ENCODE measurements at places on chromosomes 1 and 21.

DNA sequence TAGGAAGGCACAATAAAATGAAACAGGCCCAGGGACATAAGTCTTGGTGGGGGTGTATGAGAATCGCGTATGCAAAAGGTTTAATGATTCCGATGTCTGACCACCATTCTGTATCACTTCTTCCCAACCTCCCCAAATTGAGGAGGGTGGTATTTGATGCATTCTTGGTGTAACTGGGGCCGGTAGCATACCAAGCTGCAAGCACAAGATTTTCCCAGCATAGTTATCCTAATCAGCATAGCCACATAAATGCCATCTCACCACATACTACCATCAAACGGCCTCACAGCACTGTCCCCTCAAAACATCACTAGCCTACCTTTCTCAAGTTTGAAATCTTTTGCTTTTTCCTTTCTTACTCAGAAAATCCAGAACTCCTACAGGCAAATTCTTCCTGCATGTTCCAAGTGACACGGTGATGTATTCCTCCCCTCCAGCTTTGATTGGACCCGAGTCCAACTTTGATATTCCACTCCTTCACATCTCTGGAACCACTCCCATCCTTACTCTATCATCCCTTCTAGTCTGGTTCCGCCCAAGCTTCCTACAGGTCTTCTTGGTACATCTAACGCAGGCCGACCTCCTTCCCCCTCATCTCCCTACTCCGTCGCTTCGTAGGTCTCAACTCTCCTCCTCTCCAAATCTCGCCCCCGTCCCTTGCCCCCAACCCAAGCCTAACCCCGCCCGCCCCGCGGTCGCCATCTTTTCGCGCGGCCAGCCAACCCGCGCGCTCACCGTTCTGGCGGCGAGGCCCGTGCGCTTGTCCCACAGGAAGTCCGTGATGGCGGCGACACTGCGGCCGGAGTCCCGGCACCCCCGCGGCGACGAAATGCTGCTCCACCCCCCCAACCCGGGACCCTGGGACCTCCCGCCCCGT is 600 bp downstream of the CLK2 start:
- DNase-seq, result no peak

- no peak for DNase-seq
These were observed 4.1 kb downstream of the C1orf21 start for GRCh38 chr1:184390889-184391288.

- DNase-seq, result no peak
These were observed 256 bp upstream of the TARBP1 start for GRCh38 chr1:234479310-234479559.

GRCh38 chr1:116948046-116948445 is 38.3 kb downstream of the PTGFRN start:
- DNase-seq, result no peak

GRCh38 chr1:205088341-205088740 is 4.1 kb upstream of the TMEM81 start:
- DNase-seq, result no peak

- DNase-seq, result no peak
These were observed 80.5 kb downstream of the FGGY start for GRCh38 chr1:59377350-59377904.

- DNase-seq, result no peak
These were observed 216.3 kb upstream of the ZC3H12A start for GRCh38 chr1:37258068-37258467.

GRCh38 chr1:6022193-6022592 is 23.5 kb upstream of the KCNAB2 start:
- no peak for DNase-seq

DNA sequence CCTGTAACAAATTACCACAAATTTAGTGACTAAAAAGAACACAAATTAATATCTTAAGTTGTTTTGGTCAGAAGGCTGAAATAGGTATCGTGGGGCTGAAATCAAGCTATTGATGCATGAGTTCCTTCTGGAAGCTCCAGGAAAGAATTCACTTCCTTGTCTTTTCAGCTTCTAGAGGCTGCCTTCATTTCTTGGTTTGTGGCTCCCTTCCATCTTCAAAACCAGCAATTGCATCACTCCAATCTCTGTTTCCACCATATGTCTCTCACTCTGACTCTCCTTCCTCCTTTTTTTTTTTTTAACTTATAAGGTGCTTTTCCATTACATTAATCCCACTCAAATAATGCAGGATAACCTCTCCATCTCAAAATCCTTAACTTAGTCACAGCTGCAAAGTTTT is 78.4 kb downstream of the OLFM3 start:
- no peak for DNase-seq
